ENCODE measurements at places on chromosomes 2 and 18.

- DNase-seq = no peak
Observed at GRCh38 chr18:58766946-58767345, 95.7 kb downstream of the MALT1 start.

GRCh38 chr2:218290316-218291261 lies 1.7 kb downstream of the TMBIM1 start:
- no peak for DNase-seq

DNA sequence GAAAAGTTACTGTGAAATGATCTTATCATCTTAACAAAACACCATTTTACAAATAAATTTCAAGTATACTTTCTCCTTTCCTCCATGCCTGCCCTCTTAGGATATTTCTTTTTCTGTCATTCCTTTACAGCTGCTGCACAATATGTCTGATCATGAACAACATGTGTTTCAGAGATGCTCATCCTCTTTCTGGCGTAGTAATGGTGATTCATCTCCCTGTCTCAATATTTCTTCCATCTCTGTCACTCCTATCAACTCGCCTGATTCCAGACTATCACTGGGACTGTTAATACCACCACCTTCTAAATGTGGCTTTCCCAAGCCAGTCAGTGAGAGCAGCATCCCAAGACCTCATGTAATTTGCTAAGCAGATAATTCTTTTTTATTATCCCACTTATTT lies 290.5 kb downstream of the GULP1 start:
- no peak for DNase-seq

DNA sequence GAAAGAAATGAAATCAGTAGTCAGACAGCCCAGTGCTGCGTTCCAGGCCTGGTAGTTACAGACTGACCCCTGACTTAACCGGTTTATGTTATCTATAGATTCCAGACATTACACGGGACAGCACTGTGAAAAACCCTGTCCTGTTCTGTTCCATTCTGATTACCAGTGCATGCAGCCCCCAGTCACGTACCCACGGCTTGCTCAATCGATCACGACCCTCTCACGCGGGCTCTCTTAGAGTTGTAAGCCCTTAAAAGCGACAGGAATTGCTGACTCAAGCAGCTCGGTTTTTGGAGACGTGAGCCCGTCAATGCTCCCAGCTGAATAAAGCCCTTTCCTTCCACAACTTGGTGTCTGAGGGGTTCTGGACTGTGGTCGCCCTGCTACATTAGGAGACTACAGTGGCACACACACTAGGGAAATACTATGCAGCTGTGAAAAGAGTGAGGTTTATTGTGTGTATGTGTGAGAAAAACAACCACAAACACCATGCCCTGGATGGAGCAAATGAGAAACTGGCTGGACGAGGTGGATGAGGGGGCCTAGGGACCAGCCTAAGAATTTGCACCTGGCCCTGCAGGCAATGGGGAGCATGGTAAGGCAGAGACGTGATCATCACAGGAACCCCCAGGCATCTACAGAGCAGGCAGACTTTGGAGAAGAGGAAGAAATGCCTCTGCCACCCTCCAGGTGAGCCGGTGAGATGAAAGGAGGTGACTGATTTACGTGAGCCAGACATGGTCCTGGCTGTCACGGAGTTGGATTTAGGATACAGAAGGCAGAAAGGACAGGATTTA lies 49.1 kb upstream of the SEMA4C start:
- DNase-seq = no peak

GRCh38 chr2:10449838-10450691 lies 1.9 kb upstream of the ODC1 start:
- DNase-seq = peak; percentile 68

GRCh38 chr2:140442319-140442718 lies 1662.1 kb upstream of the NXPH2 start:
- no peak for DNase-seq

DNA sequence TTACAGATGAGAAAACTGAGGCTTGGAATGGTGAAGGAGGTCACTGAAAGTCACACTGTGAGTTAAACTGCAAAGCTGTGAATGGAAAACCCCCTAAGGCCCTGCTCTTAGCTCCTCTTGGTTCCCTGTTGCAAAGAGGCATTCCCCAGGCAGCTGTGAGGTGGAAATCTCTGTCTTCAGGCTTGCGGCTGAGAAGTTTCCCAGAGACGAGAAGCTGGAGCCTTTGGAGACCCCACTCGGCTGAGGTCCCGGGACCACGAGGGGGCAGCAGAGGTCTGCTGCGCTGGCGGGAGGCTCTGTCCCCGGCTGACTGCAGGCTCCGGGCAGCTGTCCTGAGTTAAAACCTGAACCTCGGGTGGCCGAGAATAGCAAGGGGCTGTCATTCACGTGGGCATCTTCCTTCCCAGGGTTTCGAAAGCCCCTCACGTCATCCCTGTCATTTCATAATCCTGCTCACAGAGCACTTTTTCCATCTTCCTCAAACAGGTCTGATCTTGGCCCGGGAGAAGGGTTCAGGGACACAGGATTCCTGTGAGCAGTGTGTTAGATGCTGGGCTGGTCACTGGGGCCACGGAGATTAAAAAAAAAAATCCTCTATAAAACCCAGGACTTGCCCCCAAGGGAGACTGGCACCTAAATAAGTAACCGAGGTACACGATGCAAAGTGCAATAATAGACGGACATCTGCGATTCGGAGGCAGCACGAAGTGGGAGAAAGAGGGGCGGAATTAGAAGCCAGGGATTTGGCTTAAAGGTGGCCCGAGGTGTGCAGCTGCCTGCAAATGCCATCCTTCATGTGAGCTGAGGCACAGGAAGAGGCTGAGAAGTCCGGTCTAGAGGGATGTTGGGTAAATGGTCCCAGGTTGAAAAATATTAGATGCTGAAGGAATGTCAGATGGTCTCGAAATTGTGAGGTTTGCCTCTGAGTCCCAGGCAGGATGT lies 24.6 kb upstream of the ATOH8 start:
- peak; percentile 80 for DNase-seq

DNA sequence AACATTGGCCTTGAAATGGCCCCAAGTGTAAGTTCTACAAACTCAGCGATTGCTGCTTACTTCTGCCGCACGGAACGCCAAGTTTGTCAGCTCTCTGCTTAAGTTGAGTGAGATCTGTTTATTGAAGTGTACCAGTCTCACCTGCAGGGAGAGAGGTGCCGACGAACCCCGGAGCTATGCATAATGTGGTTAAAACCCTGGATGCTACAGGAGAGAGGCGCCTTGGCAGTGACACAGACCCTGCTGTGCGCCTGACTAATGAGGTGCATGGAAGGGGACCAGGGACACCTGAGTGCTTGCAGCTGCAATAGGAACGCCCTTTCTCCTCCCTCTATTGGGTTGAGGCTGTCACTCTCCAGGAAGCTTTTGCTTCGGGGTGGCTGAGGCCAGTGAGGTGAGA lies 979 bp downstream of the SLC9A2 start:
- no peak for DNase-seq
